CD8-positive, alpha-beta memory T cell (primary cell): ENCODE measurements at places on chromosomes 11 and 22. TPM values are rescaled to one million over a fixed set of nuclear protein-coding genes. Genes with fewer than 3 reads are reported as not detected.

Gene ACR
- not detected for polyA plus RNA-seq

Gene DUSP18
- 12.3 TPM for polyA plus RNA-seq

DNA sequence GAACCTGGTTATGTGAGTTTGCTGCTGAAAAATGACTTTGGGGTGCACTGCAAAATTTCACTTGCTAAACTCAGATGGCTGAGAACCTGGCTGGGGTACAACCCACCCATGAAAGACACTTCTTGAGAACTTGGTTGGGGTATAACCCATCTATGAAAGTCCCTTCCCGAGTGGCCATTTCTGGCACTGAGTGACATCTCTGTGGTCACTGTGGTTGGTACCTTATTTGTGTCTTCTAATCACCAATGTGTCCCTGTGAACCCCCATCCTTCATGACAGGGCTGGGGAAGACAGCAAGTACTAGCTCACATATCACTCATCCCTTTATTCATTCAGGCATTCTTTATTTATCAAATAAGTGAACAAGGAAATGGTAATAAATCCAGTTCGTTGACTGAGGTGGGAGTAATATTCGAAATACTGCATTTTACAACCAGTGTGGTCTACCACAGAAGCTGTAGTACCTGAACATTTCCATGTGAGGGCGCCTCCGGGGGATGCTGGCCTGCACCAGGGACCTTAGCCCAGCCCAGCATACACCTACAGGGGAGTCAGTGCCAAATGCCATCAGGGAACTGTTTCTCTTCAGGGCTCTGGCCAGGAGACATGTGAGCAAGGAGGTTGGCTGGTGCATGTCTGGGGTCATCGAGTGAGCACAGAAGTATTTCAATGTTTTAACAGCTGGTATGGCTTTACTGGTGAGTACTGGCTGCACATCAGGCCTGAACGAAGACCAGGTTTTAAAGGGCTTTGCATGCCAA lies 122.1 kb downstream of the CSNK2A3 start:
- DNase-seq = no peak

GRCh38 chr22:22196833-22197477 lies 47.6 kb upstream of the VPREB1 start:
- no peak for DNase-seq

DNA sequence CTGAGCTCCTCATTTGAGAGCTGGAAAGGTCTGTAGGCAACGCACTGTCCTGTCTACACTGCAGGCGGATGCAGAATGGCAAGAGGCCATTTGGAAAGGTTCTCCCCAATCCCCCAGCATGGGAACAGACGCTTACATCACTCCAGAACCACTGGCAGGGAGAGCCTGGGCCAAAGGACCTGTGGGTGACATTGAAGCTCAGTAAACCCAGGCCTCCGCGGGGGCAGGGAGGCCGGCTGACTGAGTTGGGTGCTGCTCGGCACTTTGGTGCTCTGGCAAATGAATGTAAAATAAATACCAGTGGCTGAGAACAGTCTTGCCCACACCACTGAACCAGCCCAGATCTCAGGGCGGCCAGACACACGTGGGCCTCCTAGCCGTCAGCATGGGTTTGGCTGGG lies 22.4 kb downstream of the TOM1 start:
- DNase-seq = no peak

DNA sequence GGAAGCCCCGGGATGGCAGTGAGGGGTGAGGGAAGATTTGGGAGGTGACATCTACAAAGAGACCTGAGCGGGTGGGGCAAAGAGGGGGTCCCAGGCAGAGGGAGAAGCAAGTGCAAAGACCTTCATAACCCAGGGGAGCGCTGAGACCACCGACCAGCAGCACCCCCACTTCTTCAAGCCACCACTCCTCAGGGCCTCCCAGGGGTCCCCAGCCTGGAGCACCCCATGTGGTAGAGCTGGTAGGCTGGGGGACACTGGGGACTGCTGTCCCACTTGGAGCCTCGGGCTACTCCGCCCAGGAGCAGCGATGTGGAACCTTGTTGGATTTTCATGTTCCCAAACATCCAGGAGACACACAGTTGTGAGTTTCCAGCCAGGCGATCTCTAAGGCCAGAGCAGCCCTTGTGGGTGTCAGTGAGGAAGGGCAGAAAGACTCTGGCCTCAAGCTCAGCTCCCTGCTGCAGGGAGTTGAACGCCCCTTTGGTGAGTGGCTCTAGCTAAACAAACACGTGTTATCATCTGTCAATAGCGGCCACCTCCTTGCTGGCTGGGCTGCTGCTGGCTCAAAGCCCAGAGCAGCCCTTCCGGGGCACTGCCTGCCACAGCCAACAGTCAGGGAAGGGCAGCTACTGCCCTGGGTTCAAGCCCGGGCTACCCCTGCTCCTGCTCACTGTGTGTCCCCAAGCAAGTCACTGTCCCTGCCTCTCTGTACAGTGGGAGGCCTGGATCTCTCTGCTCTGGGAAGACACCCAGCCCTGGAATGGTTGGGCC lies 25.7 kb upstream of the CHKA start:
- no peak for DNase-seq
